ENCODE measurements at places on chromosomes 6 and 20.

DNA sequence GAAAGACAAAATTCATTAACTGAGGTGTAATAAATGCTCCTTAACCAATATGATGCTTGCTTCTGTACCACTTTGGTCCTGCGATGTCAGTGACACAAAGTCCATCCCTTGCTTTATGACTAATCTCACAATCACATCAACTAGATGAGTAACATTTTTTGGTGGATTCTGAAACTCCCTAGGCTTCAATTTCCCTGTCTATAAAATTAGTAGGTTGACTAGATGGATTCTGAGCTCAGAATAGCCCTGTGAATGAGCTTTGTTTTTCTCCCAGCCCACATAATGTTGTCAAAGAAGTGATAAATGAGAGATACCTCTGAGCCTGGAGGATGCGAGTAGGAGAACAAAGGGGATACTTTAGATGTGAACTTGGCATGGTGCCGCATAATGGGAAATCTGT, 9.1 kb downstream of the TXLNB start:
- no peak for DNase-seq

DNA sequence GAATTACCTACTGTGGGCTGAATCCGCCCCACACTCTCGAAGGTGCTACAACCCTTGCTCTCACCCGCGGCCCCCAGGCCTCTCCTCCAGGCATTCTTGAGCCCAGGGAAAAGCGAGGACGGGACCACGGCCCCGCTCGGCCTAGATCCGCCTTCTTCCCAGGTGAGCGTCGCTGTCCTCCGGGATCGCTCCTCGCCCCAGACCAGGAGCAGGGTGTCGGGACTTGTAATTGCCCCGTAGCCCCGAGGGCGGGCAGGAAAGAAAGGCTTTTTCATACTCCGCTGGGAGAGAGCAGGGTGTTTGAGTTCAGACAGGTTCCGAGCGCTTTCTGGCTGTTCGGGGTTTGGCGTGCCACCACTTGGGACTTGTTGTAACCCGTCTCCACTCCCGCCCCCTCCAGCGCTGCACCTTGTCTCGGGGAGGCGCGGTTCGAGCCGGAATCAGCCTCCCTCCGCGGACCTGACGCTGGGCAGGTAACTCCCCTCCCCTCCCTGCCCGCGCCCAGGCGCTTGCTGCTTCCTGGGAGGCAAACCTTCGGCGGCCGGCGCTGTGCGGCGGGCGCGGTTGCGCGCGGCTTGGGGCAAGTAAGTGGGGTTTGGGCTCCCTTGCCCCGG, at the start of gene FAM83B:
Gene FAM83B (plus strand): TSS at position 529 of the 614 bp plus-strand sequence. CDS start 23,476 bp downstream, outside the sequence.
- DNase-seq = no peak

DNA sequence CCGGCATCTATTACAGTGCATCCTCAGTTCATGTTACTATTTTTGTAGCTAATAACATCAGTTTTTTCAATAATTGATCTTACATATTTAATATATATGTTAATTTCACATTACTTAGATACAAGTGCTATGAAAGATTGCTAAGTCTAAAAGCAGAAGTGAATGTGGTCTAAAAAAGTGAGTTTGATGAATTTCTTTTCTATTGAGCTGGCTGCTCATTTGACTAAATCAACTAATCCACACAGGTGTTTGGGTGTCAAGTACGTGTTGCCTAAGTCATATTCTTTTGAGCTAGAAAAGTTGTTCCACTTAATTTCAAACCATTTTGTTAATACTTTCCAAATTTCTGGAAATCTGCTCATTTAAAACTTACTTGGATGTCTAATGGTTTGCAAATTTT, 46.6 kb upstream of the EZR start:
- DNase-seq = no peak

DNA sequence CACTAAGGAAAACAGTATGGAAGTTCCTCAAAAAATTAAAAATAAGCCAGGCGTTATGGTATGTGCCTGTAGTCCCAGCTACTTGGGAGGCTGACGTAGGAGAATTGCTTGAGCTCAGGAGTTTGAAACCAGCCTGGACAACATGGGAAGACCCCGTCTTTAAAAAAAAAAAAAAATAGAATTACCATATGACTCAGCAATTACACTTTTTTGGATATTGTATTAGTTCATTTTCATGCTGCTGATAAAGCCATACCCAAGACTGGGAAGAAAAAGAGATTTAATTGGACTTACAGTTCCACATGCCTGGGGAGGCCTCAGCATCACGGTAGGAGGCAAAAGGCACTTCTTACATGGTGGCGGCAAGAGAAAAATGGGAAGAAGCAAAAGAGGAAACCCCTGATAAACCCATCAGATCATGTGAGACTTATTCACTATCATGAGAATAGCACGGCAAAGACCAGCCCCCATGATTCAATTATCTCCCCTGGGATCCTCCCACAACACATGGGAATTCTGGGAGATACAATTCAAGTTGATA, 10.8 kb upstream of the SMIM29 start:
- DNase-seq = no peak

DNA sequence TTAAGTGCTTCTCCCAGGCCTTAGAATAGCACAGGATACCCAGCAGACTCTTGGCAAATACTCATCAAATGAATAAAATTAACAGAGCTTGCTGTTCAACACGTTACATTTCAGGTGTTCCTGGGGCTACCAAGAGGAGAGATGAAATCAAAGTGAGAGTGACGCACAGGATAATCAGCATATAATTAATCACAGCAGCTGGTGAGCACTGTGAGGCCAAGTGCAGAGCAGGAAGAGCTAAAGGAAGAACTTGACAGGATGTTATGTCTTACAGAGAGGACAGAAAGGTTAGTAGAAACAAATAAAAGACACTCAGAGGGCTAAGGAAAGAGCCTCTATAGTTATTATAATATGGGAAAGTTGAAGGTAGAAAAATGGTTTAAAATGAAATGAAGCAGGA, 8.8 kb downstream of the PPIL1 start:
- no peak for DNase-seq

DNA sequence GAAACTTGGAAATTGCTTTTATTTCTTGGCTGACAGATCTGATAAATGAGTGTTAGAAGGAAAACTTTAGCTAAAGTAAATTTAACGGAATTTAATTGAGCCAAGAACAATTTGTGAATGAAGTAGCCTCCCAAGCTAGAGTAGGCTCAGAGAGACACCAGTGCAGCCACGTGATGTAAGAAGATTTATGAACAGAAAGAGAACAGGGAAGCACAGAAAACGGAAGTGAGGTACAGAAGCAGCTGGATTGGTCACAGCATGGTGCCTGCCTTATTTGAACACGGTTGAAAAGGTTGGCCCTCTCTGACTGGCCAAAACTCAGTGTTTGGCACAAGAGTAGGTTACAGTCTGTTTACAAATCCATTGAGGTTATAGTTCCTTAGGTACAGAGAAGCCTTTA, 29.5 kb upstream of the IFNGR1 start:
- peak; percentile 26 for DNase-seq

DNA sequence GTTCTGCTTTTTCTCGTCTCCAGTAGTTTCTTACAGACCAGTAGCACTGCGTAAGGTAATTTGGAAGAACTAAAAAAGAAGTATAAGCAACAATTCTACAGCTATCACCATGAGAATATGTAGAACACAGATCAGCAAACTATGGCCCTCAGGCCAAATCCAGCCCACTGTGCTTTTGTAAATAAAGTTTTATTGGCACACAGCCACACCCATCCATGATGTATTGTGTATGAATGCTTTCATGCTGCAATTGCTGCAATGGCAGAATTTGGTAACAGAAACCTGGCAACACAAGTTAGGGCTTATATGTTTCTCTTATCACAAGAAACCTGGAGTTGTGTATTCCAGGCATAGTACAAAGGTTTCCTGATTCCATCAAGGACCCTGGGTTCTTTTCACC, 386.8 kb upstream of the TSHZ2 start:
- DNase-seq = no peak

DNA sequence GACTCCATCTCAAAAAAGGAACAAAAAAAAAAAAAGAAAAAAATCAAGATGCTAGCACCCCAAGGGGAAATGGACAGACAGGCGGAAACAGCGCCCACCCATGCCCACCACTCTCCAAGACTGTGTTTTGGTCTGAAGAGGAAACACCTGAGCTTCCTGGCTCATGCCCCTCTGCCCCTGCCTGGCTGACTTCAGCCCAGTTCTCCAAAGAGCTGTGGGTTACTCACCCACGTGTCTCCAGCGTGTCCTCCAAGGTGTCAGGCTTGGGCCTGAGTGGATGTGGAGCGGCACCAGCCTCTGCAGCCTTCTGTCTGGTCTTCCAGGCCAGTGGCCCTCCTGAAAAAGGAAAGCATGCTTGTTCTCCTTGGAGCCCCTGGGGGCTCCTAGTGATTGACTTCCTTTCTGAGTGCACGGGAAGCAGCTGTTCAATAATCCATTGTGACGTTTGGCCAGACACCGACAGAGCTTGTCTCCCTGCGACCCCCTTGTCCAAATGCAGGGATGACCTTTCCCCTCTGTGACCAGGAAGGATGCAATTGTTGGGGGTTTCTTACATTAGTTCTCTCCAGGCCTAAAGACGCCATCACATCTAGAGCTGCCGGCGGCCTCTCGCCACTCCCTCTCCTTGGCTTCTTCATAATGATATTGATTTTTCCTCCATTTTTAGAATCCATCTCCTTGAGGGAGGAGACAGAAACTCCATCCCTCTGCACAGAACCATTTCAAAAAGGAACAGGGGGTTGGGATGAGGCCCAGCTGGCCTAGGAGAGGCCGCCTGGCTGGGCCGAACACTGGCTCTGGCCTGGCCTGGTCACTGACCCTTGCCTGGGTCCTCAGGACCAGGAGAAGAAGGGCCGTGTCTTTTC, 58.4 kb downstream of the ADNP start:
- no peak for DNase-seq

- DNase-seq = peak; percentile 52
These were observed 126.7 kb downstream of the BCAS1 start for GRCh38 chr20:53943522-53944291.

- no peak for DNase-seq
These were observed 280.0 kb downstream of the SOX4 start for GRCh38 chr6:21873562-21873961.
